Foreskin fibroblast (primary cell): ENCODE measurements at places on chromosomes 7 and 10.
A peak's percentile ranks its signal among the peaks of the same experiment; 100 is the strongest.

DNA sequence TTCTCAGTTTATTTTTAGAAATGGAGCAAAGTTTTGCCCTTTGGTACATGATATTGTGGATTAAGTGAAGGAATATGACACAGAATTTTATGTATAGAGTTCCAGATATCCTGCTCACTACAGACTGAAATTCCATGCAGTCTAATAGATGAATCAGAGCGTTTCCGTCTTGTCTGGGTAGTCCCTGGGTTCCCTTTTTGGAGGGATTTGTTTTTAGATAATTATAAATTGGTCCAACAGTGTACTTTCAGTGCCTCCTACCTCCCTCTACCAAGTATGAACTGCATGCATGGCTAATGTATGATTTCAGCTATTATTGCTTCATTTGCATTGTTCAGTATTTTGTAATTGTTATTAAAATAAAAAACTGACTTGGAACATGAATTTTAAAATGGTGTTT is 74.4 kb downstream of the SEPTIN7 start:
- no peak for DNase-seq

GRCh38 chr10:97520978-97521761 is 22.4 kb downstream of the UBTD1 start:
- DNase-seq: no peak

DNA sequence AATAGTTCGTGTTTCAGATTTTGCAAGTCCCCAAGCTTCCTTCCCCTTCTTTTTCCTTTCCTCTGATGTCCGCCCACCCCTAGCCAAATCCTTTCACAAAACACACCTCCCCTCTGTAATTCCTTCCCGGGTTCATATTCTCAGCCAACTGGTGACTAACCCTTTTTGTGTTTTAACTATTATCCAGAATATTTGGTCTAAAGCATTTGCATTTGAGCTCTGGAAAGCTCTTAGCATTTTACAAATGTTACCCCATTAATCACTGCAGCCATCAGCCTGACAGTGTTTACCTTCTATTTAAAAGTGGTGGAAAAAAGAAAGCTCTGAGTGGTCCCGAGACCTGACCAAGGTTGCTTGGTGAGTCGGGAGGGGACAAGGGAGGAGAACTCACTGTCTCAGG is 139.0 kb downstream of the CREB5 start:
- peak; percentile 35 for DNase-seq

DNA sequence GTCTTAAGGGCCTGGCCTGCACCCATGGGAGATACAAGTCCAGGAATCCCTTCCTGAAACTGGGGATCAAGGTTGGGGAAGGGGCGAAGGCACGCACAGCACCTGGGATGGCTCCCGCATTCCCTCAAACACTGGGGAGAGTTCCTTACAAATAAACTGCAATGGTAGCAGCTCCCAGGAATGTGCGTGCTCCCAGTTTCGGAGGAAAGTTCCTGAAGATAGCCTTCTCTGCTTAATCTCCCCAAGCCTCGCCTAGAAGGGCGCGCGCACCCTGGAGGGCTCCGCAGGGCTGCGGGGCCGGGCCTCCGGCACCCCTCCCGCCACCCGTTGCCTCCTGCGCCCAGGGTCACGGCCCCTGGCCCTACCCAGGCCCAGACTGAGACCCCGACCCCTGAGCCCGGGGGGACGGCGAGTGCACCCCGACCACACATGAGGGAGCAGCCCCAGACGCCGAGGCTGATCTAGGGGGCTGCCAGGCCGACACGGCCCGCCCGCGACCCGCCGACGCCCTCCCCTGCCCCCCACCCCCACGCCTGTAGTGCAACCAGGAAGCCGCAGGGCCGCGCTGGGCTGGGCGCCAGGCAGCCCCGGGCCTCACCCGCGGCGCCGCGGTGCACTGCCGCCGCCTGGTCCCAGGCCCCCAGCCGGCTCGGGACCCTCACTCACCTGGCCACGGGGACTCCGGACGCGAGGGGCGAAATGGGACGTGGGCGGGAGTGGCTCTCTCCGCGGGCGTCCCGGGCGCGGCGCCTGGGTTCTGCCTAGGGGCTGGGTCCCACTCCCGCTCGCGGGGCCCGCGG is 460 bp downstream of the ANXA11 start:
- DNase-seq: no peak

DNA sequence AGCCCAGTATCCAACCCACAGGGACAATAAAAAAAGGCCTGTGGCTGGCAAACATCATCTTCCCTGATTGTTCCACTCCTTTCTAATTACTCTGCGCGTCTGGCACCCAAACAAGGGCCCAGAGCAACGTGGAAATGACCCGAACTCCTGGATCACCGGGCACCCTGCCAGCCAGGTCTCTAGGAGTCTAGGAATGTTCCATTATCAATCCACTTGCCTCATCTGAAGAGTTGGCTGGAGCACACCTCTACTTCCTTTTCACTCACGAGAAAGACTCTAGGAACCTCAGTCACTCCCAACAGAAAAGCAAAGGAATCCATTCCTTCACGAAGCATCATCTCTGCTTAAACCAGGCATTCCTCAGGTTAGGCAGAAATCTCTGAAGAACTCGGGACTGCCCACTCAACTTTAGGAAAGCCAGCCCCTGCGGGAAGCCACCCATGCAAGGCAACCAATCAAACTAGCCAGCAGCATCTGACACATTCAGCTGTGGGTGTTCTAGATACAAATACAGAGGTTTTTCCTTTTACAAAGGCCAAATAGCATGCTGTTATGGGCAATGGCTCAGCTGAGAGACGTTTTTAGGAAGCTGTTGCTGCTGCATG is 37.7 kb downstream of the ATXN7L1 start:
- DNase-seq: peak; percentile 24
